ENCODE measurements at places on chromosomes 7 and 10.
A peak's percentile ranks its signal among the peaks of the same experiment; 100 is the strongest.

DNA sequence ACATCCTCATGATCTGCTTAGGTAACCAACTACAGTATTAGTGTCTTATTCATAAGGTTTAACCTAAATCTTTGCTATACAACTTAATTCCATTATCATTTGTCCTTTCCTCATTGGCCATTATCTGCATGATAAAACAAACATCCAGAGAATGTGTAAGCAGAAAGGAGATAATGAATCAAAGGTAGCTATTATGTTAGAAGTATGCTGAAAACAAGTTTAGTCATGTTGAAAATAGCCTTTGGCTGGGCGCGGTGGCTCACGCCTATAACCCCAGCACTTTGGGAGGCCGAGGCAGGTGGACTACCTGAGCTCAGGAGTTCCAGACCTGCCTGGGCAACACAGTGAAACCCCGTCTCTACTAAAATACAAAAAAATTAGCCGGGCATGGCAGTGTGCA, 78.2 kb downstream of the NT5C2 start:
- no peak for DNase-seq

DNA sequence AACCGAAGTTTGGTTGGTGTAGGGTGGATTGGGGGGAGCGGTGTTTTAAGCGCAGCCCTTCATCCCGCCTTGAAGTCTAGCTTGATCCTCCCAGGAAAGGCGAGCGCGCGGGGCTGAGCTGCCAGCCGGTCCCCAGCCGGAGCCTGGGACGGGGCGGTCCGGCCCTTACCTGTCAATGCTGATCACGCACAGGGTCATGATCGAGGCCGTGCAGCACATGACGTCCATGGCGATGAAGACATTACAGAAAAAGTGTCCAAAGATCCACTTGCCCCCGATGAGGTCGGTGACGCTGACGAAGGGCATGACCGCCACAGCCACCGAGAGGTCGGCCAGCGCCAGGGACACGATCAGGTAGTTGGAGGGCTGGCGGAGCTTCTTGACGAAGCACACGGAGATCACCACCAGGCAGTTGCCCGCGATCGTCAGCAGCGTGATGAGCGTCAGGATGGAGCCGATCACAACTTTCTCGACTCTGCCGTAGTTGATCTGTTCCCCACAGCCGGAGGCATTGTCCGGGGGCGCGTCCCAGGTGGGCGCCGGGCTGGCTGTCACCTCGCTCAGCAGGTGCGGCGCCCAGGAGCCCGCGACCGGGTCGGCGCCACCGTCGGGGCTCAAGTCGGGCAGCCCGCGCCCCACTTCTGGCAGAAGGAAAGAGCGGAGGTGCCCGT, 740 bp downstream of the HTR7 start:
- no peak for DNase-seq

- DNase-seq, result no peak
Observed at GRCh38 chr10:99661377-99661763, 2.1 kb downstream of the ENTPD7 start.

GRCh38 chr7:26857506-26858240, 6.7 kb downstream of the SKAP2 start:
- DNase-seq, result no peak

DNA sequence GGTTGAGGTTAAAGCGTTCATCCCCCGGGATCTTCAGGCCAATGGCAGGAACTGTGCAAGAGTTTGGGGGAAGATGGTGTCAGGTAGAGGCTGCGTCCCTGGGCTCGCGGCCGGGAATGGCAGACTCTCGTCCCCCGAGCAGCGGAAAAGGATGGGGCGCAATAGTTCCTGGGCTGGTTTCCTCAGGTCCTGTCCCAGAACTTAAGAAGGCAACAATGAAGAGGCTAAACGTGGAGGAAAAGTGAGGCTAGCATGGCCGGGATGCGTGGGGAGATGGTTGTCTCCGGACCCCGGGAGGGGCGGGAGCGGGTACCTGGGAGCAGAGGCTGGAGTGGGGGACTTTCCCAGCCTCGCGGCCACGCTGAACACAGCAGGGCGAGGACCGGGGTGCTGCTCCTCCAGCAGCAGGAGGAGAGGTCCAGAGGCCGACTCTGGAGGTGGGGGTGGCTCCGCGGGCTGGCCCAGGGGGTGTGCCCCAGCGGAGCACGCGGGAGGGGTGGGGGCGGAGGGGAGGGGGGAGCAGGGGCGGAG, 882 bp downstream of the IRF5 start:
- no peak for DNase-seq

GRCh38 chr7:107922886-107923285, 31.9 kb downstream of the DLD start:
- no peak for DNase-seq

DNA sequence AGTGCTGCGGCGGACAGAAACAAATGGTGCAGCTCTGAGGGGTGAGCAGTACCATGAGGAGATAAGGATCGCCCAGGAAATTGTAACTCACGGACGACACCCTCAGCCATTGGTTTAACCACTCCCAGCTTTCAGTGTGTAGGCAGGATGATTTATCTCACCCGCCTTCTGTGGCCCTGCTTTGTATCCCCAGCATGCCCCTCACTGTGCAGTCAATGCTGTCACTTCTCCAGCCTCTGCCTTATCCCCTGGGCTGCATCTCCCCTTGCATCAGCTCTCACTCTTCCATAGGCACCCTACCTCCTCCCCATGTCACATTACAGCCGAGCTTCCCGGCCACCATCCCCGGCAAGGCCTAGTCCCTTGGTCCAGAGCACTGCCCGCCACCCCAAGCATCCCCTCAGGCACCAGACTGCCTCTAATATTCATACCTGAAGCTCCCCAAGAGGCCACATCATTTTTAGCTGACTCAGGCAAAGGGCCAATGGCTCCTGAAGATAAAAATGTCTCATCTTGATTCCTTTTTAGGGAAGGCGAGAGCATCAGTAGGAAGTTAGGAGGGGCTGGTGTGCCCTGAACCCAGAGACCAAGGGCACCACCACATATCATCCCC, 77.1 kb downstream of the CARD11 start:
- DNase-seq, result no peak

- no peak for DNase-seq
Observed at GRCh38 chr7:19982841-19983835, 209.7 kb upstream of the TMEM196 start.

- DNase-seq, result no peak
Observed at GRCh38 chr7:28654110-28654509, 241.8 kb downstream of the CREB5 start.

- peak; percentile 5 for DNase-seq
Observed at GRCh38 chr10:110275128-110275729, 29.5 kb downstream of the SMNDC1 start.
